H1 (cell line): ENCODE measurements at places on chromosomes 3 and 15. TPM values are rescaled to one million over a fixed set of nuclear protein-coding genes. Genes with fewer than 3 reads are reported as not detected.
A peak's percentile ranks its signal among the peaks of the same experiment; 100 is the strongest.

- H3K27me3 ChIP-seq = no peaks in the 10 kb centered on the region
- H3K36me3 ChIP-seq = no peaks in the 10 kb centered on the region
- no peak overlapping the region for H3K27ac ChIP-seq
Measured at GRCh38 chr3:30146978-30147377, 459.4 kb upstream of the TGFBR2 start.

DNA sequence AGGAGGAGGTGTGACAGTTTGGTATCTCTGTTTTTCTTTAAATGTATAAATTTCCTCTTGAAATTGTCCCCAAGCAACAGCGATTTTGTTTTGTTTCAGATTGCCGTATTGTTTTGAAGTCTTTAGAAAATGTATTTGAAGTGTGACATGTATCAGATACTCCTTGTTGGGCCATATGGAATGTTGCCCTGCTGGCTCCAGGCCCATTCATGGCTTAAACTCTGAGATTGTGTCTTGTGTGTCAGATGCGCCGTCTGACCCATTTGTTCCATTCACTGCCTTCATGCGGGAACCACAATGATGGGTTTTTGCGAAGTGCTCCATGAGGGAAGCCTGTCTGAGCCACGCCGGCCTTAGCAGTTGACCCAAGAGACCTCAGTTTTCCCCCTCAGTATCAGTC lies 75.2 kb upstream of the ADAMTSL3 start:
- H3K27me3 ChIP-seq = no peaks in the 10 kb centered on the region
- no peak for DNase-seq
- H3K36me3 ChIP-seq = no peaks in the 10 kb centered on the region
- no peak overlapping the region for H3K27ac ChIP-seq
- no peak overlapping the region for H3K4me3 ChIP-seq
- H3K4me1 ChIP-seq = no peaks in the 10 kb centered on the region

DNA sequence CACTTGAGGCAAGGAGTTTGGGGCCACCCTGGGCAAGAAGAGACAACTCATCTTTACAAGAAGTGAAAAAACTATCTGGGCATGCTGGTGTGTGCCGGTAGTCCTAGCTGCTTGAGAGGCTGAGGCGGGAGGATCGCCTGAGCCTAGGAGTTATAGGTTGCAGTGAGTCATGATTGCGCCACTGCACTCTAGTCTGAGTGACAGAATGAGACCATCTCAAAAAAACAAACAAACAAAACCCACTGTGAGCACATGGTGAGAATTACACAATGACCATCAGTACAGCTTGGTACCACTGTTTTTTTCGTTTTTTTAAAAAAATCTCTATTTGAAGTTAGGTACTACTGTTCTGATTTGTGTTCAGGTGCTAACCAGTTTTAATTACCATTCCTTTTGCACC lies 13.6 kb downstream of the VPS39 start:
- DNase-seq = no peak
- H3K27ac ChIP-seq = no peak overlapping the region
- H3K4me3 ChIP-seq = no peak overlapping the region
- H3K4me1 ChIP-seq = no peaks in the 10 kb centered on the region
- peaks cover 6% of the 10 kb centered on the region; the same call in 1 of the 2 replicates for H3K36me3 ChIP-seq

GRCh38 chr15:77486542-77487468 lies 66.1 kb downstream of the HMG20A start:
- peaks cover 20% of the 10 kb centered on the region for H3K4me1 ChIP-seq
- no peak overlapping the region for H3K4me3 ChIP-seq
- H3K27ac ChIP-seq = no peak overlapping the region
- no peaks in the 10 kb centered on the region; the same call in 1 of the 2 replicates for H3K36me3 ChIP-seq
- DNase-seq = no peak

GRCh38 chr3:32383136-32383711 lies 8.4 kb upstream of the CMTM7 start:
- H3K27ac ChIP-seq = no peak overlapping the region
- no peak overlapping the region for H3K4me3 ChIP-seq
- no peaks in the 10 kb centered on the region for H3K27me3 ChIP-seq
- no peak for DNase-seq
- no peaks in the 10 kb centered on the region for H3K36me3 ChIP-seq

DNA sequence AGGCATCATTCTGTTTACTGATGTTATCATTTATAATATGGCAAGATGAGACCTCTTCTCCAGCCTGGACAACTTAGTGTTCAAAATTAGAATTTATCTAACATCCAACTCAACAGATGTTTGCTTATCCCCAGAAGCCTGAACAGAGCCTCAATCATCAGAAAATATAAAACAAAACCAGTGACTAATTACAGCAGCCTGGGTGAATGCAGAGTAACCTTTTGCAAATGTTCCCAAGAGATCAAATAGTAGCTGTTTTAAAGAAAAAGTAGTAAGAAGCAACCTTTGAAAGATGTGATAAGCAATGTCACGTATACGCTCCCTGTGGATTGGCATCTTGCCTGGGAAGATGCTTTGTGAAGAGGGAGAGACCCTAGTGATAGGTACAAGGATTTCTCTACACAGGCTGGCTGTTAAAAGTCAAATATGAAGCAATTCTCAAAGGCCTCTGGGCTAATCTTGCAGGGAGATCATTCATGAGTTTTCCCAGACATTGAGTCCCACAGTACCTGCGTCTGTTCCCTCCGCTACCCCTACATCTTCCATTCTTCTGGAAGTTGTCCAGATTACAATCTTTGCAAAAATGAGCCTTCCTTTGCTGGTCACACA lies 39.3 kb upstream of the PRICKLE2 start:
- no peak overlapping the region for H3K27ac ChIP-seq
- H3K4me3 ChIP-seq = no peak overlapping the region
- H3K27me3 ChIP-seq = no peaks in the 10 kb centered on the region
- H3K4me1 ChIP-seq = peaks cover 5% of the 10 kb centered on the region; the same call in 1 of the 2 replicates

DNA sequence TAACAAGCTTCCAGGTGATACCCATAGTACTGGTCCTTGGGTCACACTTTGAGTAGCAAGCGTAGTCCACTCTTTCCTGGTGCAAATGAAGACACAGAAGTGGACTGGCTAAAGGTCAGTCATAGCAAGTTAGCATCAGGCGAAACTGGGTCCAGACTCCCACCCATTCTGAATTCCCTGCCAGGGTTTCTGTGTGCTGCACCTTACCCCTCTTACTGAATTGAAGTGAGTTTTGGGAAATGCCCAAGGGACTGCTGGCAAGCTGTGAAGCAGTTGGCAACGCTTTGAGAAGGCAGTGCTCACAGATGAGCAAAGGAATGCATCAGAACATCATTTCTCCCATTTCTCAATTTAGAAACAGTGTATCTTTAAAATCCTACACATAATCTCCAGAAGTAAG lies 1.8 kb upstream of the LSG1 start:
- H3K36me3 ChIP-seq = peaks cover 9% of the 10 kb centered on the region
- H3K27me3 ChIP-seq = peaks cover 2% of the 10 kb centered on the region
- peaks cover 2% of the 10 kb centered on the region; the same call in 1 of the 2 replicates for H3K4me1 ChIP-seq
- no peak overlapping the region for H3K4me3 ChIP-seq
- no peak overlapping the region for H3K27ac ChIP-seq

DNA sequence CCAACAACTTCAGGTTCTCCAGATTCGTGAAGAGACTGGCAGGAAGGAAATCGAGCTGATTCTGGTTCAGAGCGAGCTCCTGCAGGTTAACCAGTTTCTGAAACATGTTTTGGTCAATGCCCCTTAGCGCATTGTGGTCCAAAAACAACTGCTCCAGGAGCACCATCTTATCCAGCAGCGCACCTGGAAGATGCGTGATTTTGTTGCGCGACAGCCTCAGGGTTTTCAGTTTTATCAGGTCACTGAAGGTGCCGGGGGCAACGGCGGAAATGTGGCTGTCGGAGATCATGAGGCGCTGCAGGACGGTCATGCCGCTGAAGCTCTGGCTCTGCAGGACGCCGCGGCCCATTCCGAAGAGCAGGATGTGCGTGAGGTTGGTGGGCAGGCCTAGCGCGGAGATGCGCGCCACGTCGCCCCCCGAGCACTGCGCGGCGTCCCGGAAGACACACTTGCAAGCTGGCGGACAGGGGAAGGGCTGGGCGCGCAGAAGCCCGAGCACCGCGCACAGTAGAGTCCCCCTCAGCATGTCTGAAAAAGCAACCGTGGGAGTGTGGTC lies 1.2 kb downstream of the GP5 start:
- H3K36me3 ChIP-seq = no peaks in the 10 kb centered on the region
- peaks cover 3% of the 10 kb centered on the region for H3K4me1 ChIP-seq
- peak overlapping the region; percentile 51; the same call in 1 of the 2 replicates for H3K4me3 ChIP-seq
- no peak for DNase-seq

DNA sequence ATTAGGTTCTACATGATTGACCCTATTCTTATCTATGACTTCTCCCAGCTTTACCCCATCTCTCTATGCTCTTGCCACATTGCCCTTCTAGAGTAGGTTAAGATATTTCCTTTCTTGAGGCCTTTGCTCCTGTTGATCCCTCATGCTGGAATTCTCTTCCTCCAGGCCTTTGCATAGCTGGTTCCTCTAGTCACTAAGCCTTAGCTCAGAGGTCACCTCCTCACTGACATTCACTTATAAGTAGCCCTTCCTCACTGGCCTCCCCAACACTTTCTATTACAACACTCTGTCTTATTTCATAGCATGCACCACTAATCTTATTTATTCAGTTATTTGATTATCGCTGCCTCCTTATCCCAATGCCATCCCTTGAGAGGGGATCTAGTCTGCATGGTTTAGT lies 228.4 kb upstream of the COL8A1 start:
- no peaks in the 10 kb centered on the region for H3K4me1 ChIP-seq
- no peak for DNase-seq
- no peaks in the 10 kb centered on the region for H3K27me3 ChIP-seq
- no peaks in the 10 kb centered on the region for H3K36me3 ChIP-seq
- H3K27ac ChIP-seq = no peak overlapping the region

DNA sequence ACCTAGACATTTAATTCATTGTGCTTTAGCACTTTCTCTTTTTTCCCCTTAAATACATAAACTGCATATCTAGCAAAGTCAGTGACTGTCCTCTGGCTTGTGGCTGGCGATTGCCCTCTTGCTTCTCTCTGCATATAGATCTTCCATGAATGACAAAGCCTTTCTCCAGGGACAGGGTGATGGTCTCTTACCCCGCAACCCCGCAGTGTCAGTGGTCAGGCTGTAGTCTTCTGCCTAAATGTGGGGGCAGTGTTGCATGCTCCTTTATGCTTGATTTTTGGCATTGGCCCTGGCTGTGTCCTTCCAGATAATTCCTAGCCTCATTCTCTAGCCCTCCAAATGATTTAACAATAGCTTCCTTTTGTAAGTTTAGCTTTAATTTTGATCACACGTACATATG lies 407.8 kb downstream of the GABRB3 start:
- no peaks in the 10 kb centered on the region for H3K36me3 ChIP-seq
- no peak overlapping the region for H3K27ac ChIP-seq
- DNase-seq = no peak
- H3K4me3 ChIP-seq = no peak overlapping the region

DNA sequence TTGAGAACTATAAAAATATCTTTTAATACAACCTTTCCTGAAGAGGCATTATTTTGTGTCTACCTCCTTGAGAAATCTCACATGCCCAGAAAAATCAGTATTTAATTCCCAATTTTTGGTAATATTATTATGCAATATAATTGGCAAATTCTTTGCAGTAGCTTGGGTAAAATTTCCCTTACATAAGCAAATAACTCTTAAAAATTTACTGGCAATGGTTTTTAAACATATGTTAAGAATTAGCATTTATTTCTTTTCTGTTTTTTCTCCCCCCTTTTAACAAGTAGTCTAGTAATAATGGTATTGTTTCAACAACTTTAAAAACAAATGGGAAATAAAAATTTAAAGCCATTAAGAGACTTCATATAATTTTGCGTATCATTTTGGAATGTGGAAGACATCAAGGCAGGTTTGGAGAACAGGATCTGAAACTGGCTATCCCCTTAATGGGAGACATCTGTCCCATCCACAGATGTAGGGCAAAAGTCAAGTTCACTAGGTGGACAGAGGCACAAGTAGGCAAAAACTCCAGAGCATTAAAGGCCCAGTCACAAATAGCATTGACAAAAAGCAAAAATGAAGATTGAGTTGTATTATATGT lies 89.6 kb upstream of the AADACL2 start:
- H3K27ac ChIP-seq = no peak overlapping the region
- H3K27me3 ChIP-seq = no peaks in the 10 kb centered on the region
- no peak overlapping the region for H3K4me3 ChIP-seq
- no peaks in the 10 kb centered on the region for H3K4me1 ChIP-seq

DNA sequence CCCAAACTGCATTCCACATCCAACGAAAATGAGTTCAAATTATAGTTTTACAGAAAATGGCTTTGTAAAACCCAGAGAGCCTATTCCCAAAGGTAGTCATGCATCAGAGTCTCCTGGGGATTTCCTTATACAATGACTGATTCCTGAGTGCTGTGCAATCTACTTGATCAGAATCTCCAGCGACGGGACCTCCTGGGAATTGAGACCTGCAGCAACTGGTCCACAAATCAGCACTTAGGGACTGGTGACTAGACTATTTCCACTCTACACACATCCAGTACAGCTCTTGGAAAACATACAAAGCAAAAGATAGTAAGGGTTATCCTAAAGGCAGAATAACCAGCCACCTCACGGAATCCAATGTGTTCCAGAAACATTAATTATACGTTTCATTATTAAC lies 871.0 kb upstream of the CFAP20DC start:
- no peaks in the 10 kb centered on the region for H3K36me3 ChIP-seq
- H3K27me3 ChIP-seq = no peaks in the 10 kb centered on the region
- DNase-seq = no peak
- H3K4me1 ChIP-seq = no peaks in the 10 kb centered on the region

DNA sequence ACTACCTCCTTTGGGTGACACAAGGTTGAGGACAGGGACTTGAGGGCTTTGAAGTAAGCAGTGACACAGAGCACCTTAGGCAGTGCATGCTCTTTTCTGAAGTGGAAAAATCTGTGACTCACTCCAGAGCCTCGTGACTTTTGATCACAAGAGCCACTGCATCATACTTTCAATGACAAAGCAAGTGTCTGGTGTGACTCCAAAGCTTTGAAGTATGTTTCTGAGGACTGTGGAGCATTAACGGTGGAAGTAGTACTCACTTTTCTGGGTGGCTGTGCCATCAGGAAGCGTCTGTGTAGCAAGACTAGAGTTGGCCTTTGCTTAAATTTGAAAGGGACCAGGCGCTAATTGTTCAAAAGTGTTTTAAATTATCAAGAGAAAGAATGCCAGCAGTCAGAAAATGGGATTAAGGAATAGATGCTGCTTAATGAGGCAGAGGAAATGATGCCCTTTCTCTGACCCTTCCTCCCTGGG lies 210.7 kb upstream of the TRIM42 start:
- H3K4me1 ChIP-seq = peaks cover 2% of the 10 kb centered on the region
- no peaks in the 10 kb centered on the region for H3K36me3 ChIP-seq
- H3K27ac ChIP-seq = no peak overlapping the region
- DNase-seq = no peak
- no peak overlapping the region for H3K4me3 ChIP-seq

RNU5B-1 gene
- not detected in 2 replicates for total RNA-seq

GOLGA6L10 gene
- 3.7 and 4.0 TPM in 2 replicates for total RNA-seq

ANKRD34C gene
- not detected in 2 replicates for total RNA-seq

GATA2 gene
- 0.30 and 0.40 TPM in 2 replicates for total RNA-seq

NEDD4 gene
- 3.9 and 5.2 TPM in 2 replicates for total RNA-seq

GP5 gene
- 0.10 and 0.13 TPM in 2 replicates for total RNA-seq

XCR1 gene
- total RNA-seq = not detected in 2 replicates

TTLL13 gene
- total RNA-seq = 0.19 TPM in 1 of 2 replicates, not detected in the other

LTK gene
- total RNA-seq = 0.19 and 0.38 TPM in 2 replicates

FMN1 gene
- 2.9 and 3.7 TPM in 2 replicates for total RNA-seq

TM4SF1 gene
- total RNA-seq = 0.26 and 1.5 TPM in 2 replicates
